ENCODE measurements at places on chromosomes 6 and 20.

GRCh38 chr6:25014791-25015560 is 79.2 kb upstream of the RIPOR2 start:
- no peak for DNase-seq

GRCh38 chr6:148269386-148269785 is 73.3 kb upstream of the SASH1 start:
- DNase-seq: no peak

DNA sequence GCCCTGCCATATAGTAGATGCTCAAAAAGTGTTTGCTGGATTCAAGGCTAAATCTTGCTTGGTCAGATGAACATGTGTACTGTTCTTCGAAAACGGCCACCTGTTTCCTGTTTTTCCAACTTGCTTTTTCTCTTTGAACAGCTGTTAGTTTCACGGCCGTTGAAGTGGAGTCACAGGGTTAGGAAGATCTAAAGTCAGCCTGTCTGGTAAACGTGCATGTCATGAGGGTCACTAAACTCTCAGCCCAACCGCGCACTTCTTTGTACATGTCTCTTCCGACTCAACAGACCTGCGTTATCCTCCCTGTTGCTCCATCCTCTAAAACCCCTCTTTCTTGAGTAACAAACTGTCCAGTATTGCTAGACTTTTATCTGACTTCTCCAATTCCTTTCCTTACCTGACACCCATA is 93.2 kb upstream of the MAN1A1 start:
- no peak for DNase-seq

GRCh38 chr6:140718021-140718420 is 1343.6 kb upstream of the CITED2 start:
- no peak for DNase-seq

GRCh38 chr20:58722877-58723627 is 30.5 kb downstream of the NPEPL1 start:
- no peak for DNase-seq

All from HuH-7 (cell line).